LNCaP clone FGC (cell line): ENCODE measurements at places on chromosomes 6 and 20.

GRCh38 chr6:6766230-6766905 is 177.8 kb downstream of the LY86 start:
- DNase-seq = no peak

GRCh38 chr20:53399592-53400335 is 193.9 kb downstream of the ZNF217 start:
- DNase-seq = no peak

GRCh38 chr6:112286500-112287144 is 32.3 kb upstream of the LAMA4 start:
- no peak for DNase-seq

DNA sequence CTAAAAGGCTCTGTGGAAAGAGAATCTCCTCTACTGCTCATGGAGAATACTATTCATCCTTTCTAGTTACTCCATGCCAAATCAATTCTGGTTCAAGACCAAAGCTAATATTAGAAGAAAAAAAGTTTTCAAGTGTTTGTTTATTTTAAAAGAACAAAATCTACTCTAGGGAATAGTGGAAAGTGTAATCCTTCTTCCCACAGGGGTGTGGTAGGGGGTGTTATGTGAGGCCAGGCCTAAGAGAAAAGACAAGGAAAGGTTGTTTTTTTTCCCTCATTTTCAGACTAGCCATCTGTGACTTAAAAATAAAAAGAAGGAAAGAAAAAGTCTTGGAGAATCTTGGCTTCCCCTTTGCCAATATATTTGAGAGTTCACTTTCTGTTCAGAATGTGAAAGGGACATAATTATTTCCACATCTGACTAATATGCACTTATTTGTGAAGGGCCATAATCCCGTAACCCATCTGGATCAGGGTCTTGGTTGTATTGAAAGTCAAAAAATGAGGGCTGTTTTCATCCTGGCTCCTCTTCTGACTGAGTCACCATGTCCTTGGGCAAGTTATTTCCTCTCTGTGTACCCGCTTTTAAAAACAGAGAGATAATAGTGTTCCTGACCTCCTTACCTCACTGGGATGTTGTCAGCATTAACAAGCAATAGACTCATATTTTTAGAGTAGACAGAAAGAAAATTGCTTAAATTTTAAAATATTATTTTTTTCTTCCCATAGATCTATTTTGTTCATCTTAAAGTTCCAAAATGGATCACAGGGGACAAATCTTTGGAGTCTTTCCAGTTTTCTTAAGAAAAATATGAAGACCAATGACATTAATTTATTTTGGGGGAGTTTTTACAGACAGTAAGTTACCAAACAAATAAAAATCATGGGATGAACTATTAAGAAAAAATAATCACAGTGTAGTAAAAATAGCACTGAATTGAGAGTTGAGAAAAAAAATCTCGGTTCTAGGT is 233.7 kb downstream of the IBTK start:
- peak; percentile 50 for DNase-seq
